ENCODE measurements at places on chromosomes 12 and 14.

DNA sequence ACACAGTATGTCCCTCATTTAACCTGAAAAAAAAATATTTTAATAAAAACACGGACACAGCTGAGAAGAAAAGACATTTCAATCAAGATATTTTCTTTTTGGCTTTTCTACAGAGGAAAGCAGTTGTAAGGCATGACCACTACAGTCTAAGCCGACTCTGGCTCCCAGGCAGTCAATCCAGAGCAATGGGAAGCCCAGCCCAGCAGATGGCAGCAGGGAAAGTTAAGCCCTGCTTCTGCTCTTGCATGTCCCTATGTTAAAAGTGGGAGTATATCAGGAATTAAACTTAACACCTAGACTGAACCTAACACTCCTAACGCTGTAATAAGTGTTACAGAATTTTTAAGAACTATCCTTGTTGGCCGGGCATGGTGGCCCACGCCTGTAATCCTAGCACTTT lies 19.5 kb upstream of the HAL start:
- DNase-seq = peak; percentile 21

DNA sequence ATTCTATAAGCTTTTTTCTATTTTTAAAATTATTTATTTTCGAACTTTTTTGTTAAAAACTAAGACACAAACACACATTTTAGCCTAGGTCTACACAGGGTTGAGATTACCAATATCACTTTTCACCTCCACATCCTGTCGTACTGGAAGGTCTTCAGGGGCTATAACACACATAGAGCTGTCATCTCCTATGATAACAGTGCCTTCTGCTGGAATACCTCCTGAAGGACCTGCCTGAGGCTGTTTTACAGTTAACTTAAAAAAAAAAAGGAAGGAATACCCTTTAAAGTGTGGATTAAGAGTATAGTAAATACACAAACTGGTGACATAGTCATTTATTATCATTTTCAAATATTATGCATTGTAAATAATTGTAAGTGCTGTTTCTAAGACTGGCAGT lies 43.0 kb downstream of the RASSF8 start:
- no peak for DNase-seq

- DNase-seq = no peak
Measured at GRCh38 chr14:54787261-54787660, 115.4 kb downstream of the GCH1 start.

DNA sequence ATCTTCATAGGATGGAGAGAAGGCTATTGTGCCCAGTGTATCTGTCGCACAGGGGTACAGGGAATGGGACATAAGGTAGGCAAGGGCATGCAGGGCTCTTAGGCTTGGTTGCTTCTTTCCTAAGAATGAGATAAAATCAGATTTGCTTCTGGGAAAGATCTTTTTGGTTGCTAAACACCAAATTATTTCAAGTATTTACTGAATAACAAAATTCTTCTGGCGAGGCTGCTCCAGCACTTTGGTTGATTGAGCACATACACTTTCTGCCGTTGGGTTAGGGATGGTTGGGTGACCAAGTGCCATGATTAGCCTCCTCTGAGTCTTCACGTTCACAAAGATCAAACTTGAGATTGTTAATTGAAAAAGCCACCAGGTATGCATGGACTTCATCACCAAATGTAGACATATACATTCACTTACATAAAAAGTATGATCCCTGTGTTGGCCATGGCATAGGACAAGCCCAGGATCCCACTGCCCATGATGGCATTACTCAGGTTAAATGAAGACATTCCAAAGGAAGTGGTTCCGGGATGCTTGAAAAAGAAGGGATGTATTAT lies 38.2 kb downstream of the SLC38A4 start:
- DNase-seq = peak; percentile 60

DNA sequence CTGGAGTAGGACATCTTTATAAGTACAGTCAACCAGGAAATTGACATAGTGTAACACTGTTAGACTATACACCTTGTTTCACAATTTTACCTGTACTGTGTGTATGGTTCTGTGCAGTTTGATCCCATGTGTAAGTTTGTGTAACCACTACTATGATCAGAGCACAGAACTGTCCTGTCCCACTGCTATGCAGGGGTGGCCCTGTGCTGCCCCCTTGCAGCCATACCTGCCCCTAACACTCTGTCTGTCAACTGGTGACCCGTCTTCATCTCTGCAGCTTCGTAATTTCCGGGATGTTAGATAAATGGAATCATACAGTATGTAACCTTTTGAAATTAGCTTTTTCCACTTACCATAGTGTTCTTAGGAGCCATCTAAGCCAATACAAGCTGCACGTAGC lies 58.7 kb upstream of the RD3L start:
- no peak for DNase-seq

- DNase-seq = no peak
Measured at GRCh38 chr14:50798048-50798421, 32.9 kb downstream of the NIN start.

GRCh38 chr14:100775831-100776591 lies 49.3 kb downstream of the DLK1 start:
- no peak for DNase-seq

DNA sequence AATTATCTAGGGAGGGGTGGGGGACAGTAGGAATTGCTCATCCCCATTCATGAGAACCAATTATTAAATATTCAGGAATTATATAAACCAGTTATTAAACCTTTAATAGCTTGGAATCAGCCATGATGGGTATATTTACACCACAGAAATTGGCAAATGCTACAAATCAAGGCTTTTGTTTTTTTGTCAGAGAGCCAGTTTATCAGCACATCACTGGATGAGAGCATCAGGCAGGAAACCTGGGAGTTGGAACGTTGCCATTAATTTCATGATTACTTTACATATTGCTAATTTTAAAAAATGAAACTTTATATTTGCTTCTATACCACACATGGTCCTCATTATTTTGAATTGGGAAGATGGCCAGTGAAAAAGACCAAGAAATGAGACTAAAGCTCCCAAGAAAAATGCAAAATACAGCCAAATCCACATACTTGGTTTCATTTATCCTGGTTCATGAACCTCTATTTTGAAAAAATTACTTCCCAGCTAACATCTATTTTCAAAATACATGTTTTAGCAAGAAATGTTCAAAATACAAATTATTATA lies 48.4 kb downstream of the ATL1 start:
- DNase-seq = no peak

GRCh38 chr12:128288896-128289295 lies 21.9 kb downstream of the TMEM132C start:
- no peak for DNase-seq

- no peak for DNase-seq
Measured at GRCh38 chr12:94587266-94588241, 62.8 kb downstream of the TMCC3 start.

DNA sequence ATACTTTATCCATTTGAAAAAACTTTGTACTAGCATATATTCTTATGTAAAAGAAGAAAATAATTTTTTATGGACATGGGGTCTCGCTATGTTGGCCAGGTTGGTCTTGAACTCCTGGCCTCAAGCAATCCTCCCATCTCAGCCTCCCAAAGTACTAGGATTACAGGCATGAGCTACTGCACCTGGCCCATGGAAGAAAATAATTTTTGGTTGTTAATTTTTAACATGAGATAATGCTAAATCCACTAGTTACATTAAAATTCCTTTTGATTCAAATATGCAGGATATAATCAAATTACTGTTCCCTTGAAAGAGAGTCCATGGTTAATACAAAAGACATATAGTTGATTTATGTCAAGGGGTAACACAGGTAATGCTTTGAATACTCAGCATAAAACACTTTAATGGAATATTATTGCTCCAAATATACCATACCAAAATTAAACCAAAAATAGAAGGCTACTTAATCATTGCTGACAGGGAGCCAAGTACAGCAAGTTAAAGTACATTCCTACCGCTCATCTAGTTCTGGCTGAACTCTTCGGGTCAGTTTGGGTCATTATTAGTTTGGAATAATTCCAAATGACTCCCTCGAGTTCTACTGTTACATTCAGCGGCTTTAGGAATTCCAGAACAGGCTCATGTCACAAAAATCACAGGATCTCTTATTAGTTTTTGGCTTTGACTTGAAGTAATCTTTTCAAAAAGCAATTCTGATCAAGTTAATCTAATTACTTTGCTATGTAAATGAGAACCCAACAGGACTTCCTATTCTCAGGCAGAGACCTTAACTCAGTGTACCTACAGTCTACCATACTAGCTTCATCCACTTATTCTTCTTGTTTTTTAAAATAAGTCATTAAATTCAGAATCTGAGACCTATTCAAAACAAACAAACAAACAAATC lies 6.1 kb downstream of the SOS2 start:
- peak; percentile 91 for DNase-seq

DNA sequence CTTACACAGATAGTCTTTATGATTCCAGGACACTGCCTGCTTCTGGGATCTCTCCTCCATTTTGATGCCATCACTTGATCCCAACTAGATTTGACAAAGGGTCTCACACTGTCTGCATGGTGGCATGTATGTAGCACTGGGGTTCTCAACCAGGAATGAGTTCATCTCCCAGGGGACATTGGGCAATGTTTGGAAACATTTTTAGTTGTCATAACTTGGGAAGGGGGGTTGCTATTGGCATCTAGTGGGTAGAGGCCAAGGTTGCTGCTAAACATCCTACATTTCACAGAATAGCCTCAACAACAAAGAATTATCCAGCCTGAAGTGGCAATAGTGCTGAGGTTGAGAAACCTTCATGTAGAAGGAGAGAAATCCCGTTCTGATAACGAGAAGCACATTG lies 376.2 kb downstream of the DPF3 start:
- no peak for DNase-seq

GRCh38 chr12:9378430-9378835 lies 170.2 kb upstream of the PZP start:
- no peak for DNase-seq

GRCh38 chr12:80967565-80967964 lies 29.8 kb upstream of the LIN7A start:
- no peak for DNase-seq

DNA sequence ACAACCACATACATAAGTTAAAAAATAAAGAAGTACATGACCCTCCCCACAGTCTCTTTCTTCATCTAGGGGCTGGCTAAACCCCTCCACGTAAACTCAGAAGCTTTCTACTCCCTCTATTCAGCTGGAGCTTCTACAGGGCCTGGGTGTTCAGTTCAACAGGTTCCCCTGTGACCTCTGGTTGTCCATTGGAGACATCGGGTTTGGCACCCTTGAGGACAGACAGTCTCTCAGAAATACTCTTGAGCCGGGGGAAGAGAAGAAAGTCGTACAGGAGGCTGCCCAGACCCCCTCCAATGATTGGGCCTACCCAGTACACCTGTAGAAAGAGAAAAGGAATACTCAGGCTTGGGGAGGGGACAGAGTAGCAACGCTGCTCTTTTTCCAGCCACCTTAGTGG lies 1.9 kb upstream of the TIMELESS start:
- no peak for DNase-seq

- peak; percentile 74 for DNase-seq
Measured at GRCh38 chr14:68487805-68488590, 304.9 kb downstream of the ZFP36L1 start.

- no peak for DNase-seq
Measured at GRCh38 chr12:110694330-110694901, 5.5 kb upstream of the HVCN1 start.

- DNase-seq = peak; percentile 50
Measured at GRCh38 chr12:10366875-10367274, 23.0 kb downstream of the KLRK1 start.

- DNase-seq = peak; percentile 50
Measured at GRCh38 chr14:37550511-37550910, 44.5 kb downstream of the FOXA1 start.

GRCh38 chr14:73743431-73743931 lies 29.3 kb upstream of the PNMA1 start:
- DNase-seq = no peak

GRCh38 chr12:7042842-7043241 lies 17.7 kb upstream of the C1S start:
- peak; percentile 50 for DNase-seq

- DNase-seq = no peak
Measured at GRCh38 chr14:32343926-32344430, 14.9 kb downstream of the AKAP6 start.

DNA sequence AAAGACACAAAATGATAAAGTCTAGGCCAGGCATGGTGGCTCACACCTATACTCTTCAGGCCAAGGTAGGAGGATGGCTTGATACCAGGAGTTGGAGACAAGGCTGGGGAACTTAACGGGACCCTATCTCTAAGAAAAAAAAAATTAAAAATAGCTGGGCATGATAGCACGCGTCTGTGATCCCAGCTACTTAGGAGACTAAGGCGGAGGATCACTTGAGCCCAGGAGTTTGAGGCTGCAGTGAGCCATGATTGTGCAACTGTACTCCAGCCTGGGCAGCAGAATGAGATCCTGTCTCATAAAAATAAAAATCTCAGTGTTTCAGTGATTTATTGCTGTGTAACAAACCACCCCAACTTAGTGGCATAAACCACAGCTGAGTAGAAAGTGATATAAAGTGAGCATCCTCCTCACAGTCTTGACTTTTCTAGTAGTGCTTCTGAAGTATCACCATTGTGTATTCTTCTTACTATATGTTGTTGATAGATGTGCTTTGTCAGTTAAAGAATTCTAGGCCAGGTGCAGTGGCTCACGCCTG lies 10.6 kb upstream of the ATF1 start:
- no peak for DNase-seq

DNA sequence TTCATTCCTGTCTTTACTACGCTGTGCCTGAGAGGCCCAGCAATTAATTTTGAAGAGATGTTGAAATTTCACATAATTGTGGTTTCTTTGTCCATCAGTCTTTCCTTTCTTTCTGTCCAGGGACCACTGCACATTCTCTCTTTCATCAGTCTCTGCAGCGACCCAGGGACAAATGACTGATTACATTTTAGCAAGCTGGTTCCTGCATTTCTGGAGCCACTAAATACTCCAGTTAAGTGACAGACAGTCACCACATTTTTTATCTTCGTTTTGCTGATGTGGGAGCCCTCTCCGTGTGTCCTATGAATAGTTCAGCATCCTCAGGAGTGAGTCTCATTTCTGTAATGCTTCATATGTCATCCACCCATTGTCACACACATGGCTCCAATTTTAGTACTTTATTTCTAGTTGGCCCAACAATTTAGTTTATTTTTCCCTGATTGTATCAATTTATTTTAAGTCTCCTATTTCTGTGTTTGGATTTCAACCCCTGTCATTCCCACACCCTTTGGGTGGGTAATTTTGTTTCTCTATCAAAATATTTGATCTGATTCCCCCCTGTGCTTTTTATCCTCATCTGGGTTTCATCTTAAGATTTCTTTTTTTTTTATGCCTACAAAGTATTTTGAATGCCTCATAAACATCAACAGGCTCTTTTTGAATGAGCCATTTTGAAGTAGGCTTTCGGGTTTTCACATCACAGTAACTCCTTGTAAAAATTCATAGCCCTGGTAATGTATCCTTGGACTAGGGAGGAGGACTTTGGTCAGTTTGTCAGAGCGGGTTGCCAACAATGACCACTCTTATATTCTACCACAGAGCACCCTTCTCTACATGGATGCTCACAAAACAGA lies 1196.5 kb downstream of the GALC start:
- DNase-seq = peak; percentile 35

GRCh38 chr12:101951002-101951670 lies 73.8 kb downstream of the DRAM1 start:
- DNase-seq = no peak

Data from EL (cell line).